ENCODE measurements at places on chromosomes 6 and 20. TPM values are rescaled to one million over a fixed set of nuclear protein-coding genes. Genes with fewer than 3 reads are reported as not detected.

Gene PAX1
- total RNA-seq: 0.34 TPM

DNA sequence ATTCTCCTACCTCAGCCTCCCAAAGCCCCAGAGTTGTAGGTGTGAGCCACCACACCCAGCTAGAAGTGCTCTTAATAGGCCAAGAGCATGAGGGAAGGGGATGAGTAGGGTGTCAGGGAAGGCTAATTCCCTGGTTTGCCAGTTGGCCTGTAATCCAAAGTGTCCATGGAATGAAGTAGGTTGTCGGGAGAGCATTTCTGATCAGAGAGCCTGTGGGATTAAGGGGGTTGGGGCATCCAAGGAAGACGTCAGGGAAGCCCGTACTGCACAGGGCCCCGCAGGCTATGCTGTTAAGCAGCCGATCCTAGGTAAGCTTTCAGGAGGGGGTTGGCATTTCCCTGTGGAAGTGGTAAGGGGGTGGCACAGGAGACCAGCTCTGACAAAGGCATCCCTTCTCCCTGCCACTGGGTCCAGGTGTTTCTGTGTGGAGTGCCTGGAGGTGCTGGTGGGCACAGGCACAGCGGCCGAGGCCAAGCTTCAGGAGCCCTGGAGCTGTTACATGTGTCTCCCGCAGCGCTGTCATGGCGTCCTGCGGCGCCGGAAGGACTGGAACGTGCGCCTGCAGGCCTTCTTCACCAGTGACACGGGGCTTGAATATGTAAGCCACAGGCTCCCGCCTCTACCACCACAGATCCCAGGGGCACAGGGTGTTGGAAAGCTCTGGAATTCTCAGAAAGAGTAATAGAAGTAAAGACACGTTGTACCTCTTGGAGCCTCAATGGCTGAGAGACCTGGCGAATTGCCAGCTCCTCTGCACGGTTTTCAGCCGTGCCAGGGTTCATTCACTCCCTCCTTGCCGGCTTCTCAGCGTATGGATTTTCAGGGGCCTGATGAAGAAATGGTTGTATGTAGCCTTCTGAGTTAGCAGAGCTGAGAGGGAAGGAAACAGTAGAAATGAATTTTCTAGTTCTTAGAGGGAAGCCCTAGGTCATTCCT lies 21.4 kb upstream of the MAPRE1 start:
- no peak for ATAC-seq

Gene IFNGR1
- 34.8 TPM for total RNA-seq

Gene PLN
- 0.73 TPM for total RNA-seq

DNA sequence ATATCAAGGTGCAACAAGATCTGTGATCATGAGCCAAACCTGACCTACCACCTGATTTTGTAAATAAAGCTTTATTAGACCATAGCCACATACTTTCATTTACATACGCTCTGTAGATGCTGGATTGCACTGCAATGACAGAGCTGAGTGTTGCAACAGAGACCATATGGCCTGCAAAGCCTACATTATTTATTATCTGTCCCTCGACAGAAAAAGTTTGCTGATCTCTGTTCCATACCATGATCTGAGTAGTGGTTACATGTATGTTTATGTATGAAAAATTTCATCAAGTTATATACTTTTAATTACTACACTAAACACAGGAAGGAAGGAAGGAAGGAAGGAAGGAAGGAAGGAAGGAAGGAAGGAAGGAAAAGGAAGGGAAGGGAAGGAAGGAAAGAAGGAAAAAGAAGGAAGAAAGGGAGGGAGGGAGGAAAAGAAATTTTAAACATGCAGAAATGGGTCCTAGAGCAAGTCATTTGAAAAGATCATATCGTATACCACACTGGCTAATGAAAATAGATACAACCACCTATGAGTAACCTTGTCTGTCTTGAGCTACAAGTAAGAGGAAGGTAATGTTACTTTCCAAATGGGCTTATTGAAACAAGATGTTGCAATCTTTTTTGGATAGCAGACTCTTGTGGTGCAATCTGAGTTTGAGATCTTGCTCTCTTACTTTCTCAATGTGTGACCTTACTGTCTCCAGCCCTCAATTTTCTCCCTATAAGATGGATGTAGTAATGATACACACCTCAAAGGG lies 441.0 kb downstream of the KIF16B start:
- no peak for ATAC-seq

- ATAC-seq: no peak
These were observed 975.9 kb downstream of the KIF16B start for GRCh38 chr20:15597306-15597705.

DNA sequence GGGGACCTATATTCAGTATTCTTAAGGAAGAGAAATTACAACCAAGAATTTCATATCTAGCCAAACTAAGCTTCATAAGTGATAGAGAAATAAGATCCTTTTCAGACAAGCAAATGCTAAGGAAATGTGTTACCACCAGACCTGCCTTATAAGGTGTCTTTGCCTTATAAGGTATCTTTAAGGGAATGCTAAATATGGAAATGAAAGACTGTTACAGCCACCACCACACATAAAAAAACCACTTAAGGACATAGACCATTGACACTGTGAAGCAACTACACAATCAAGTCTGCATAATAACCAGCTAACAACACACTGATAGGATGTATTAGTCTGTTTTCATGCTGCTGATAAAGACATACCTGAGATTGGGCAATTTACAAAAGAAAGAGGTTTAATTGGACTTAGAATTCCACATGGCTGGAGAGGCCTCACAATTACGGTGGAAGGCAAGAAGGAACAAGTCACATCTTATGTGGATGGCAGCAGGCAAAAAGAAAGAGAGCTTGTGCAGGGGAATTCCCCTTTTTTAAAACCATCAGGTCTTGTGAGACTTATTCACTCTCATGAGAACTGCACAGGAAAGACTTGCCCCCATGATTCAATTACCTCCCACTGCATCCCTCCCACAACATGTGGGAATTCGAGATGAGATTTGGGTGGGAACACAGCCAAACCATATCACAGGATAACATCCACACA lies 119.2 kb upstream of the LAMA2 start:
- no peak for ATAC-seq

Gene REM1
- not detected for total RNA-seq

DNA sequence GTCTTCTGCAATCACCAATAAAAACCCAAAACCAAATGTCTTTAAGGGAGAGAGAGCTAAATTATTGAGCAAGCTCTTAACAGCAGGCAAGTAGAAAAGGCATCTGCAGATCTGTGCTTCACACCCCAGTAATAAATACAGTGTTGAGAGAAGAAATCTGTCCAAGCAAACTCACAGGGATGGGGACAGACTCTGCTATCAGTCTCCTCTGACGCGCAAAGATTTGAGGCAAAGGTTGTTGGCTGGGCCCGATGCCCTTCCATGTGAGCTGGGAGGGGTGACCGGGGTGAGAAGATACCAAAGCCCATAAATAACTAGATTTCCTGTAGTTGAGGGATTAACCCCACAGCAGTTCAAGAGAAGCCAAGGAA lies 315.2 kb upstream of the SOX4 start:
- ATAC-seq: no peak

Gene PDE7B
- total RNA-seq: 31.9 TPM

Gene CYP39A1
- 18.0 TPM for total RNA-seq

DNA sequence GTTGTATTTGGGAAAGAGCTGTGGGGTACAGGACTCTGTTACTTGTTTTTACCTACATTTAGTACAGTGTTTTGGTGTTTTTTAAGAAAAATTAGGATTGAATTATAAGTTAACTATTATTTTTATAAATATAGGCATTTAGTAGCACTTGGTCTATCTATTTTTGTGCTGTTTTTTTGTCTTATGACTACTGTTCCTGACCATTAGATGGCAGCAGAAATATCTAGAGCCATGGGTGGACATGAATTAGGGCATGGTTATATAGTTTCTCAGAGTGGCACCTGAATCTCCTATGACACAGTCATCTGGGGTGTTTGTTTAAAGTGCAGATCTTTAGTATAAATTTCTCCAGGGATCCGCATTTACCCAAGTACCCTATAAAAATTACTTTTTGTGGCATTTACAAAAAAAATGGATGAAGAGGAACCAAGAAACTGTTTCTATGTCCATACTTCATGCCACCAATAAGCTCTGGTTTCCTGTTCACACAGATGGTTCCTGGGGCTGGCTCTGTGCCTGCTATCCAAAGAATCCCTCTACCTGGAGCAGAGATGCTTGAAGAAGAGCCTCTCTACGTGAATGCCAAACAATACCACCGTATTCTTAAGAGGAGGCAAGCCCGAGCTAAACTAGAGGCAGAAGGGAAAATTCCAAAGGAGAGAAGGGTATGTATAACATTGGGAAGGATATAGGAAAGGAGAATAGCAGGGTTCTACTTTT lies 19.8 kb downstream of the NFYA start:
- no peak for ATAC-seq

Data from motor neuron (in vitro differentiated cells).